T-helper 17 cell (primary cell): ENCODE measurements at places on chromosomes 5 and 9.

DNA sequence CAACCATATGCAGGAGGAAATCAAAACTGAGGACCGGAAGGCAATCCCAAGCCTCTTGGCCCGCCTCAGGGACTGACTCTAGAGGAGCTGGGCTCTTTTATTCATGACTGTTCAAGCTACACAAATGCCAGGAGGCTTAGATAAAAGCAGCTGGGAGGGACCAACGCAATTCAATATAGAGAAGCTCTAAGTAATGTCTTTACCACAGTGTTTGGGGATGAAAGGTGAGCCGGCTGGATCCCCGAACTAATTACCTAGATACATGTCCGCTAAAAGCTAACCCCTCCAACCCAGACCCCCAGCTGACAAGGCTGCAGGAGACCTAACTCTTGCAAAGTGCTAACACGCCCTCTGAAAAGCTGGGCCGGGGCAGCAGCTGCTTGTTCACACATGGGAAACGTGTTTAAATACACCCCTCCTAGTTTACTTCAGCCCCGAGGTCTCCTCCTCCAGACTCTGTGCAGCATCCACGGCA lies 67.5 kb downstream of the TLE1 start:
- no peak for DNase-seq

DNA sequence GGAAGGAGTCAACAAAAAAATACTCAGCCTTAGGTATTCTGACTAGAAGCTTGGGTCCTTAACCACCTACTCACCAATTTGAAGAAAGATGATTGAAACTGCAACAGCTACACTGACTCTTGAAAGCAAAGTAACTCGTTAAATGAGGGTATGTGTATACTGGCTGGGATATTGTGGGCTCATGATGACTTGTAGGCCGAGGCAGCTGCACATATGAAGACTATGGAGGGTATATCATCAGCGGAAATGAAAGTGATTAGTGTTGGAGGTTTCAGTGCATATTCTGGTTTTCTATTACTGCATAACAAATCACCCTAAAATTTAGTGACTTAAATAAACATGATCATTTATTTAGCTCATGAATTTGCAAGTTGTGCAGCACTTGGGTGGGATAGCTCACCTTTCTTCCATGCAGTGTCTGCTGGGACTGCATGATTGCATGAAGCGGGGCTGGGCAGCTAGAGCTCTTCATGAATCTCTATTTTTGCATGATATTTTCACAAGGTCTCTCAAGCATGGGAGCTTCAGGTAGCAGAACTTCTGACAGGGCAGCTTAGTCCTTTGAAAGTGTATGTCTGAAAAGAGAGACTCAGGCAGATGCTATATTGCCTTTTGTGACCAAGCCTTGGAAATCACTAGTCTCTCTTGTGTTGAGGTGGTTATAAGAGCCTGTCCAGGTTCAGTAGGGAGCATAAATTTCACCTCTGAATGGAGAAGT lies 96.1 kb upstream of the CDKN2B start:
- no peak for DNase-seq

- no peak for DNase-seq
These were observed 33.5 kb upstream of the CRB2 start for GRCh38 chr9:123322273-123323195.

- peak; percentile 79 for DNase-seq
These were observed 13.2 kb upstream of the AQP7 start for GRCh38 chr9:33415501-33416038.

GRCh38 chr9:135347461-135347860 lies 132.1 kb upstream of the PPP1R26 start:
- DNase-seq: no peak

GRCh38 chr9:113600023-113600823 lies 136.7 kb downstream of the RGS3 start:
- DNase-seq: no peak

DNA sequence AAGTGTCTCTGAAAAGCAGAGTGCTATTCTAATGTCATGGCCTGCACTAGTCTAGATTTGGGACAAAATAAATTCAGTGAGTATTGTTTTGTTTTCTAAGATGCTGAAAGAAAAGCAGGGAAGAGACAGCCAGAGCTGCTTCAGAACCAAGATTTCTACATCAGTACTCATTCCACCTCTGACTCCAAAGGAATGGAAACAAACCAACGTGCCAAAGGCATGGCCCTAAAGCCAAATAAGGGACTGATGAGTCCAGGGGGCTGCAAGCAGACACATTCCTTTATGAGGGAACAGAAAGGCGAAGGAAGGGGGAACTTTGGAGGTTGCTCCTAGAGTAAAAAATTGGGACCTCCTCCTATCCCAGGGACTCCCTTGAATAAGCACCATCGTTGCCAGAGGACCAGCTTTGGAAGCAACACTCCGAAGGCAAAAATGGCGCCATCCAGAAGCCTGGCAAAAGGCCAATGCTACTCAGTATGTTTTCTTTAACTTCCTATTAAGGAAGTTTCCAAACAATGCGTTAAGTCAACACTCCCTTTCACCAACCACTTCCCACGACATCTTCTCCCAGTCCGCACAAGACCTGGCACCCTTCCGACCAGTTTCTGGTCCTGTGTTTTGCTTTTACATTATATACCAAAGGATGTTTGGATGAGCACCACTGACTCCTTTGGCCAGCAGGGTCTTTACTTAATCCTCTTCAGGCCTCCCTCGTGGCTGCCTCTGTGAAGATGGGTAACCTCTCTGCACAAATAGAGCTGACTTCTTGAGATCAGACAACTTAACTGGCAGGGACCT lies 31.6 kb downstream of the ADAM19 start:
- DNase-seq: no peak

- DNase-seq: no peak
These were observed 303.9 kb upstream of the DAP start for GRCh38 chr5:11064763-11065450.

DNA sequence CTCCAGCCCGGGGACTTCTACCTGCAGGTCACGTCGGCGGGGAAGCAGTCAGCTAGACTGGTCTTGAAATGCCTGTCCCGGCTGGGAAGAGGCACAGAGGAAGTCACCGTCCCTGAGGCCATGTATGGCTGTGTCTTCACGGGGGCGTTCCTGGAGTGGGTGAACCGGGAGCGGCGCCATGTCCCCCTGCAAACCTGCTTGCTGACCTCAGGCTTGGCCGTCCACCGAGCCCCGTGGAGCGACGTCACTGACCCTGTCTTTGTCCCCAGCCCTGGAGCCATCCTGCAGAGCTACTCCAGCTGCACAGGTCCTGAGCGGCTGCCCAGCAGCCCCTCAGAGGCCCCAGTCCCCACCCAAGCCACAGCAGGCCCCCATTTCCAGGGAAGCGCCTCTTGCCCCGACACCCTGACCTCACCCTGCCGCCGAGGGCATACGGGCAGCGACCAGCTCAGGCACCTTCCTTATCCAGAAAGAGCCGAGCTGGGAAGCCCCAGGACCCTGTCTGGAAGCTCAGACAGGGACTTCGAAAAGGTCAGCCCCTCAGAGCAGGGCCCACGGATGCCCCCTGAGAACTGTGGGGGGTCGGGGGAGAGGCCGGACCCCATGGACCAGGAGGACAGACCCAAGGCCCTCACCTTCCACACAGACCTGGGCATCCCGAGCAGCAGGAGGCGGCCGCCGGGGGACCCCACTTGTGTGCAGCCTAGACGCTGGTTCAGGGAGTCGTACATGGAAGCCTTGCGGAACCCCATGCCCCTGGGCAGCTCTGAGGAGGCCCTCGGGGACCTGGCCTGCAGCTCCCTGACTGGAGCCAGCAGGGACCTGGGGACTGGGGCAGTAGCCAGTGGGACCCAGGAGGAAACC lies 47.8 kb downstream of the PLEKHG4B start:
- no peak for DNase-seq
